MV-4-11 (cell line): ENCODE measurements at places on chromosomes 7 and 10.

- DNase-seq = no peak
These were observed 156.7 kb downstream of the TWIST1 start for GRCh38 chr7:18960725-18961124.

DNA sequence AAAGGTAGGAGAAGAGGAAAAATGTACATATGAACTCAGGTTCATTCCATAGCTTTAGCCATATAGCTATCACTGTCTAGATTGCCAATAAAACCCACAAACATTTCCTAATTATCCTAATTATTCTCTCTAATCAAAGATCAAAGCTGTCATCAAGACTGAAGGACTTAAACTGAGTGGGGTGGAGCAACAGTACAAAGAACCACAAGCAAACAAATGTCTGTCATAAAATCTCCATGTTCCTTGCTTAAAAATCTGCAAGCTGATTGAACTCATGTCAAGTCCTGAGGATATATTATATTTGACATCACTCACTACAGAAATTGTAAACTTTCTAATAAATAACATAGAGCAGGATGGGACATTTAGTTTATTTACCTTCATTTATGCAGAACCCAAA, 315.9 kb downstream of the SNX13 start:
- no peak for DNase-seq

DNA sequence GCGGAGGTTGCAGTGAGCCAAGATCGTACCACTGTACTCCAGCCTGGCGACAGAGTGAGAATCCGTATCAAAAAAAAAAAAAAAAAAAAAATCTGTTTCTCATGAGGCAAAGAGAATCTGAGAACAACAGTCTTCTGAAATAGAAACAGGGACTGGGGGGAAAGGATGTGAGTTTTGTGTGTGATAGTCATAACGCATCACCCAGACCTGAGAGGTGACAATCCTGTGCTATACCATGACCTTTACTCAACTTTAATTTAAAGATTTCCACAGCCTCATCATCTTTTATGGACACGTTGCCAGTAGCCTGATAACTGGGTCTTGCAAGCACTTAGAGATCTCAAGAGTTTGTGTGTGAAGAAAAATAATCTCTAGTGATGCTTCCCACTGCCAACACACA, 2.3 kb downstream of the ATXN7L1 start:
- DNase-seq = no peak

GRCh38 chr7:158272091-158272490, 315.5 kb downstream of the PTPRN2 start:
- no peak for DNase-seq

DNA sequence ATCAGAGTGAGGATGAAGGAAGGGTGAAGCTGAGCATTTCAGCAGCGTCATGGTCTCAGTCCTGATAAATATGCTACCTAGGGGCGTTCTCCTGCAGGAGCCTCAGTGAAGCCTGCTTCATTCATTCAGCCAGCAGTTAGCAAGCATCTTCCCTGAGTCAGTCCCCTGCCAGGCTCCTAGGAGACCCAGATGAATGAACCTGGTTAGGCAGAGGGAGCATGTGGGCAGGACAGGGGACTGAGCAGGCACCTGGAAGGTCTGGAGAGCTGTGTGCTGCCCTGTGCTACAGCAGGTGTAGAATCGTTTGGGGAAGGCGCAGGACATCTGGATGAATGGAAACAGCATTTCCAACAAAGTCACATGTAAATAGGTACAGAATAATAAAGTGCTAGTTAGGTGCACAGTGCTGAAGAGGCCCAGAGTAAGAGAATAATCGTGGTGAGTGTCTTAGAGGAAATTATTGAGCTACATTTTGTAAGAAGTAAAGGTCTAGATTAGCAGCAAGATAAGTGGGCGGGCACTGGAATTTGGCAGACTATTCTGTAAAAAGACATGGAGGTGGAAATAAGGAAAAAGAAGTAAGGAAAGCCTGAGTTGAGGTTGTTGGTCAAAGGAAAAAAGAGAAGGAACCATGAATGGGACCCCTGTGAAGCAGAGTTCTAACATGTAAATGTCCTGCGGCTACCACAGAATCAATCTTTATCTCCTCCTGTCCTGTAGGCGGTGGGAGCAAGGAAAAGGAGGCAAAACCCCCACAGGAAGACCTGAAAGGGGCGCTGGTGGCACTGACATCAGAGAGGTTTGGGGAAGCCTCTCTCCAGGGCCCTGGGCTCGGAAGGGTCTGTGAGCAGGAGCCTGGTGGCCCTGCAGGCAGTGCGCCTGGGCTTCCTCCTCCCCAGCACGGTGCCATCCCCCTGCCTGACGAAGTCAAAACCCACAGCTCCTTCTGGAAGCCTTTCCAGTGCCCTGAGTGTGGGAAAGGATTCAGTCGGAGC, 12.0 kb downstream of the ZSCAN25 start:
- DNase-seq = no peak

GRCh38 chr7:154881026-154881425, 121.9 kb downstream of the PAXIP1 start:
- no peak for DNase-seq

- peak; percentile 15 for DNase-seq
These were observed 9.3 kb upstream of the UNCX start for GRCh38 chr7:1223196-1223981.

DNA sequence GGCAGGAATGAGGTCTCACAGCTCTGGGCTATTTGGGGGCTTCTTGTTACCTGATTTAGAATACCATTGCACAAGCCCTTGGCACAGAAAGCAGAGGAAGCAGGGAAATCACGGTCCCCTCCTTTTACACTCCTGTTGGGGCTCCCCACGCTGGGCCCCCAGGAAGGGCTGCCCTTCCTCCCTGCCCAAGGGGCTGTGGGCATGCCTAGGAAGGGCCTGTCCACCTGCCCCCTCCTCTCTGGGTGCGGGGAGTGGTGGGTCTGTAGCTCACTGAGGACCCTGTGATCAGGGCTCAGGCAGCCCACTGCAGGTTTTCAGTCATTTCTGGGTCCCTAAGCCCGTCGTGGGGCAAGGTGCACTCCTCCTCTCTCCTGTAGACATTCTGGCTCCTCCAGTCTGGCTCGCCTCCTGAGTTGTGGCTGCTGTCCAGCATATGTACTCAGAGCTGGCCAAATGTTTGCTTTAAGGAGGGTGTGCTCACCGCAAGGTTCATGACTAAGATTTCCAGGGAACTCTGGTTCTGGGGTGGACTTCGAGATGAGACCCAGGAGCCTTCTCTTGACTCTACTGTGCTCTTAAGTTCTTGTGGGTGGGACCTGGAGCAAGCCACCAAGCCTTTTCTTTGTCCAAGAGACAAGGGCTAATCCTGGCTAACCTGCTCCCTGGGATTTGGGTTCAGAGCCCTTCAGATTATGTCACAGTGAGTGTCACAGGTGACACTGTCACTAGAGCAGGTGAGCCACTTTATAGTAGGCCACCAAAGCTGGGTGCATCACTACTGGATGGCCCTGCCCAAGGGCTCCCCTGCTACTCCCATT, 56.0 kb downstream of the TACR2 start:
- DNase-seq = no peak

GRCh38 chr10:8998751-8999150, 944.3 kb downstream of the GATA3 start:
- no peak for DNase-seq

- no peak for DNase-seq
These were observed 36.5 kb upstream of the LAMB4 start for GRCh38 chr7:108166687-108167086.

- no peak for DNase-seq
These were observed 13.7 kb downstream of the CPED1 start for GRCh38 chr7:121002048-121002756.

DNA sequence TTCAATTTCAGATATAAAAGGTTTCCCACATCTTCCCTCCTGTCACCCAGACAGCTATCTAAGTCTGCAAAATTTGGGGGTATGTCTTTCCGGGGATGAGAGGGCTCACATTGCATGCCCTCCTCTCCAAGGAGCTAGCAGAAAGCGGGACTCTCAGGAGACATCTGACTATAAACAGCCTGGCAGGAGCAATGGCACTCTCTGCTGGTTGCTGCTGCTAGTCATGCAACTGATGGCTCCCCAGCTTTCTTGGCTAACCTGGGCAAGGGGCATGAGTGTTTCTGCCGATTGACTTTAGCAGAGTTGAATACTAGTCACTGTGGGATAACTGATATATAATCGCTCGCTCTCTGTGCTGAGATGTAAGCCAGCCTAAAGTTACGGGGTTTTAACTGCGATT, 12.0 kb downstream of the TBX20 start:
- DNase-seq = no peak

- no peak for DNase-seq
These were observed 24.0 kb upstream of the ABLIM1 start for GRCh38 chr10:114682121-114682520.

GRCh38 chr10:101107771-101108170, 23.3 kb upstream of the TLX1 start:
- no peak for DNase-seq

- DNase-seq = no peak
These were observed 8.5 kb upstream of the RSBN1L start for GRCh38 chr7:77687747-77688144.

- no peak for DNase-seq
These were observed 290.6 kb downstream of the PRPF18 start for GRCh38 chr10:13877154-13877909.

- no peak for DNase-seq
These were observed 119.7 kb downstream of the ABLIM1 start for GRCh38 chr10:114538181-114538906.

- DNase-seq = no peak
These were observed 28.7 kb downstream of the VTI1A start for GRCh38 chr10:112475575-112476218.

DNA sequence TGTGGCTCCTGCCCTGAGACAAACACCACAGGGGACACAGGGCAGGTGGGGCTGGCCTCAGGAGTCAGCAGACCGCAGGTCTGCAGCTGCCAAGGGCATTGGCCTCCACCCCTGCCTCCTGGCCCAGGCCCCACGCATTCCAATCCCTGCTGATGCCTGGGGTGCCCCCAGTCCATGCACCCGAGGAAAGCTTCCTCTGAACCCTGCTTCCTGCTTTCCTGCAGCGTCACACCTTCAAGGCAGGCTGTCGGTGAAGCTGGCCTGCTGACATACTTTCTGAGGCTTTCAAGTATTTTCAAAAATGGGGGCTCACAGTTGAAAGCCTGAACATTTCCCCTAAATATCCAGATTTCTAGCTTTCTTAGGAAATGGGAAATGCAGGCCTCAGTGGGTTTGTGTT, 22.5 kb upstream of the ANTXRL start:
- no peak for DNase-seq

- DNase-seq = no peak
These were observed 610.6 kb downstream of the ZWINT start for GRCh38 chr10:55750458-55750857.

- no peak for DNase-seq
These were observed 30.3 kb upstream of the TCF7L2 start for GRCh38 chr10:112919721-112920120.

DNA sequence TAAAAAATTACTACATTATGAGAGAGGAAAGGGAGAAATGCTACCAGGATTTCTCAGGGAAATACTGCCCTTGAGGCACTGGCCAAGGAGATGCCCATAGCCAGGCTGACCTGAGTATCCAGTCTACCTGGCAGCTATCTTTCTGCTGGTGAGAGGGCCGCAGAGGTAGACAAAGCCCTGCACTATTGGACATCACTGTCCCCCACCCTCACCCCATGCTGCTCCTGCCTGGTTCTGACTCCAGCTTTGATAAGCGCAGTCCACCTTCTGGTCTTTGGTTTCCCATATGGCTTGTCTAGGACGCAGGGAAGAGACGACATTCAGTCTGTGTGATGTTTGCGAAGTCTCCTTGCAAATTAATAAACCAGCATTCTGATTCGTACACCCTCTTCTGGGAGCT, 3.7 kb downstream of the ITPRIP start:
- no peak for DNase-seq

- DNase-seq = no peak
These were observed 52.4 kb upstream of the DLX6 start for GRCh38 chr7:96952974-96953391.

GRCh38 chr10:12949248-12949647, 52.3 kb downstream of the CCDC3 start:
- peak; percentile 21 for DNase-seq

- DNase-seq = peak; percentile 66
These were observed 1.7 kb upstream of the PAX2 start for GRCh38 chr10:100743626-100744135.

GRCh38 chr10:51159841-51160240, 85.6 kb downstream of the PRKG1 start:
- no peak for DNase-seq

GRCh38 chr10:47121336-47121735, 178.7 kb upstream of the GDF10 start:
- peak; percentile 8 for DNase-seq

- DNase-seq = no peak
These were observed 80.1 kb upstream of the AUTS2 start for GRCh38 chr7:69517985-69518704.

- DNase-seq = no peak
These were observed 142.6 kb upstream of the CAV2 start for GRCh38 chr7:116356979-116357378.

DNA sequence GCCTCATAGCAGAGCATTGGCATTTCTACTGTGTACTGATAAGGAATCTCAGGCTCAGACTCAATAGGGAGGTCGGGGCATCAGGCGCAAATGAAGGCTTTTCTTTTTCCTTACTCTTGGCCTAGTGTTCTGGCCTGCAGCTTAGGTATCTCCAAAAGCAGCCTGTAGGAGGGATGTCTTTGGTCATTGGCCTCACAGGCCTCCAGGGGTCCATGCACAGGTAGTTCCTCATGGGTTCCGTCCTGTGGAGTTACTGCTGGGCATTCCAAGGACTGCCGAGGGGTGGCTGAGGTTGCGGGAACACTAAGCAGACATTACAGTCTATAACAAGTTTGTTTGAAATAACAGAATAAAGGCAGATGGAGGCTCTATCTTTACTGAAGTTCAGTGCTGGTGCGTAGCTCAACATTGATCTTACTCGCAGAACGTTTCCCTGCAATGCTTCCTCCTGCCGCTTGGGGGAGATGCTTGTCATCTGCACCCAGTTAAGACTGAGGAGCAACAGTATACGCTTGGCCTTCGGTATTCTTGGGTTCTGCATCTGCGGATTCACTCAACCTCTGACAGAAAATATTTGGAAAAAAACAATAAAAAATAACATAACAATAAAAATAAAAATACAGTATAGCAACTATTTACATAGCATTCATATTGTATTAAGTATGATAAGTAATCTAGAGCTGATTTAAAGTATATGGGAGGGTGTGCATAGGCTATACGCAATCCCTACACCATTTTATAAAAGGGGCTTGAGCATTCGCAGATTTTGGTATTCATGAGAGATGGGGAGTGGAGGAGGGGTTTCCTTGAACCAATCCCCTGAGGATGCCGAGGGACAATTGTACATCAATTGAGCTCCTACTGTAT, 58.9 kb downstream of the SH2D4B start:
- DNase-seq = peak; percentile 51

GRCh38 chr7:95066737-95067530, 159.5 kb downstream of the PPP1R9A start:
- no peak for DNase-seq
